ENCODE measurements at places on chromosomes 12 and 14. TPM values are rescaled to one million over a fixed set of nuclear protein-coding genes. Genes with fewer than 3 reads are reported as not detected.

Gene GUCY2C
- not detected for total RNA-seq

DNA sequence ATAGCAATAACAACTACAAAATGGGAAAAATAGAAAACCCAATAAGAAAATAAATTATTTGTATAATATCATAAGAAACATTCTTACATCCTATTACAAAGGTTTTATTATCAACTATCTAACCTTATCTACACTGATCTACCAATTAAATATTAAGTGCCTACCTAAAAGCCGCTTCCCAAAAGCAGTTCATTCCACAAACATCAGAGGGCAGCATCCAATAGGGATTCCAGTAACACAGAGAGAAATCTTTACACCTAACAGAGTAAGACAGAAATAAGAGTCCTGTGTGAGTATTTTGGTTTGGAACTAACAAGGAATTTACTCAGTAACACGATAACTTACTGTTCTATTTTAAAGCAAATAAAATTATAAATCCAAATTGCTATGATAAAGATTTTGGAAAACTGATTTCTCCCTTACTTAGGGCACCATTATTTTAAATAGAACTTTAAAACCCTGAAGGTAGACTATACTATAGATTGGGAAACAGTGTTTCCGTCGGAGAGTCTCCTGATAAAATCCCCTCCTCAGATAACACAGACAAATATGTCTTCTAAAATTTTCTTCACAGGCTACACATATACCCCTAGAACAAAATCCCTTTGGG is 15.0 kb downstream of the GXYLT1 start:
- peaks cover 26% of the 10 kb centered on the region for H3K4me1 ChIP-seq
- peak overlapping the region; percentile 66 for H3K4me3 ChIP-seq
- H3K36me3 ChIP-seq = no peaks in the 10 kb centered on the region
- H3K27ac ChIP-seq = peak overlapping the region; percentile 74
- no peaks in the 10 kb centered on the region for H3K27me3 ChIP-seq

Gene DDIT3
- total RNA-seq = 156 TPM

Gene SPX
- total RNA-seq = 203 TPM

Gene GPR137C
- 0.10 TPM for total RNA-seq

GRCh38 chr12:11661491-11662089 is 12.1 kb downstream of the ETV6 start:
- DNase-seq = peak; percentile 42
- H3K36me3 ChIP-seq = no peaks in the 10 kb centered on the region

- DNase-seq = no peak
- peak overlapping the region; percentile 68 for H3K27ac ChIP-seq
- peaks cover 37% of the 10 kb centered on the region for H3K36me3 ChIP-seq
- no peak overlapping the region for H3K4me3 ChIP-seq
Measured at GRCh38 chr14:54781961-54782750, 120.5 kb downstream of the GCH1 start.
